ENCODE measurements at places on chromosomes 1 and 21.

- no peak for DNase-seq
Observed at GRCh38 chr21:16287046-16287445, 557.3 kb downstream of the USP25 start.

- no peak for DNase-seq
Observed at GRCh38 chr1:1325288-1326074, 879 bp downstream of the CPTP start.

- no peak for DNase-seq
Observed at GRCh38 chr1:200453553-200453905, 43.7 kb upstream of the ZNF281 start.

DNA sequence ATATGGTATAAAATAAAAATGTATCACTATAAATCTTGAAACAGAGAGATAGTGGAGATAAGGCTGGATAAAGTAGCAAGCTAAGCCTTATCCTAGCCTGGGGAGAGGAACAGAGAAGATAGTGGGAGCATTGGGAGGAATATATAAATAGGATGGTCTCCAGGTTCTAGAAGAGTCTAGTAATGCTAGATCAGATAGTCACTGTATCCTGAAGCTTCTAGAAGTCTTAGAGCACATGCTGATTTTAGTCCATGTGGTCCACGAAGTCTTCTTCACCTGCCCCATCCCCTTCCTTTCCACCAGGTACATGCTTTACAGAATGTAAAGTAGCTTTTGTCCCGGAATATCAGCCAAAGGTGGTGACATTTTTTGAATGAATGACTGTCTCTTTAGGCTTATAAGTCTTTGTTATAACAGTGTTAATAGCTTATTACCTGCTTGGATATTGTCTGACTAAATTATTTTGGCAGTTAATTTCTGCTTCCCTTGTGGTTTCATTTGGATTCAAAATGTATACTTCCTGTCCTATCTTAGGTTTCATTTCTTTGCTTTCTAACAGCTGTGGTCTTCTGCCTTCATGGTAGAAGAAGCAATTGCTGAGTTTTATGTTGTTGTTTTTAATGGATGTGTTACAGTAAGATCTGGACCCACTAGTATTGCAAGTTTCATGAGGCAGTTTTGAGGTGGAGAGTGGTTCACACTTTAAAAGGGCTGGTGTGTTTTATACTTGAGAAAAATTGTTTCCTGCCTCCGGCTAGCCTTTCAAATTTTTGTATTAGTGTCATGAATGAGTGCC is 5.9 kb downstream of the SMG7 start:
- DNase-seq, result no peak

DNA sequence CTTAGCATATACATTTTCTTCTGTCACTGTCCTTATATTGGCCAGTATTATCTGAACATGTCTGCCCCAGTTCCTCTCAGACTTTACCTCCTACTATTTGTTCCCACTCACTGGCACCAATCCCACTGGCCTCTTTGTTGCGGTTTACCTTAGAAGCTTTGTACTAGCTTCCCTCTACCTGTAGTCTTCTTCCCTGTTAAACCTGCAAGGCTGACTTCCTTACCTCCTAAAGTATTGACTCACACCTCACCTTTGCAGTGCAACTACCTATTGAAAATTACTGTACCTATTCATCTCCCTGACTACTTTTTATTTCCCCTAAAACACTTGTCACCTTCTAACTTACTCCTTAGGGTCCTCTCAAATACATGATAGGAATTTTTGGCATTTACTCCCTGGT is 111.1 kb downstream of the CLEC20A start:
- no peak for DNase-seq

DNA sequence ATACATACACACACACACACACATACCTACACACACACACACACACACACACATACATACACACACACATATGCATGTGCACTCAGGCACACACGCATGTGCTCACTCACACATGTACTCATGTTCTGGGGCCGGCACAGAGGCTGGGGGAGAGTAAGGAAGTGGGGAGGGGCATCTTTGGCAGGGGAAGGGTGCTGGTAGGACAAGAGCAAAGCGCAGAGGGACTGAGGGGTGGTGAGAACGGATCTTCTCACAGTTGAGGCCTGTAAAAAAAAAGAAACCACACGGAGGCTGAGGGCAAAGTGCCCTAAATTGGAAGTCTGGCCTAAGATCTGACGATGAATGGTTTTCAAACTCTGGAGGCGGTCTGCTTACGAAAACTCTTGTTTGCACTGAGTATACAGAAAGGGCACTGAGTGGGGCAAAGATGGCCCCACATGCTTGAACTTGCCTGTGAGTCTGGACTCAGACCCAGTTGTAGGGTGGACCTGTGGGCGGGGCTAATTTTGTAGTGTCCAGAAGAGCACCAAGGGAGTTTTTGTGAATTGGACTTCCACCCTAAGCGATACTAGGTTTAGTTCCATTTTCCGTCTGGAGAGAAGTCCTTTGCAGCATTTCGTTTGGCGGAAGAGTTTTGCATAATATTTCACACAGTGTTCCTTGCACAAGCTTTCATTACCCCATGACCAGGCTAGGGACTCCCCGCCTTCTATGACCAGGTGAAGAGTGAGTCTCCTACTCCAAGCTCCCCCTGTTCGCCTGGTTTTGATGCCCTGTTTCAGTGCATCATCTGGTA is 79.3 kb upstream of the LYST start:
- DNase-seq, result peak; percentile 95

- DNase-seq, result no peak
Observed at GRCh38 chr1:46522969-46523320, 28.5 kb downstream of the KNCN start.

DNA sequence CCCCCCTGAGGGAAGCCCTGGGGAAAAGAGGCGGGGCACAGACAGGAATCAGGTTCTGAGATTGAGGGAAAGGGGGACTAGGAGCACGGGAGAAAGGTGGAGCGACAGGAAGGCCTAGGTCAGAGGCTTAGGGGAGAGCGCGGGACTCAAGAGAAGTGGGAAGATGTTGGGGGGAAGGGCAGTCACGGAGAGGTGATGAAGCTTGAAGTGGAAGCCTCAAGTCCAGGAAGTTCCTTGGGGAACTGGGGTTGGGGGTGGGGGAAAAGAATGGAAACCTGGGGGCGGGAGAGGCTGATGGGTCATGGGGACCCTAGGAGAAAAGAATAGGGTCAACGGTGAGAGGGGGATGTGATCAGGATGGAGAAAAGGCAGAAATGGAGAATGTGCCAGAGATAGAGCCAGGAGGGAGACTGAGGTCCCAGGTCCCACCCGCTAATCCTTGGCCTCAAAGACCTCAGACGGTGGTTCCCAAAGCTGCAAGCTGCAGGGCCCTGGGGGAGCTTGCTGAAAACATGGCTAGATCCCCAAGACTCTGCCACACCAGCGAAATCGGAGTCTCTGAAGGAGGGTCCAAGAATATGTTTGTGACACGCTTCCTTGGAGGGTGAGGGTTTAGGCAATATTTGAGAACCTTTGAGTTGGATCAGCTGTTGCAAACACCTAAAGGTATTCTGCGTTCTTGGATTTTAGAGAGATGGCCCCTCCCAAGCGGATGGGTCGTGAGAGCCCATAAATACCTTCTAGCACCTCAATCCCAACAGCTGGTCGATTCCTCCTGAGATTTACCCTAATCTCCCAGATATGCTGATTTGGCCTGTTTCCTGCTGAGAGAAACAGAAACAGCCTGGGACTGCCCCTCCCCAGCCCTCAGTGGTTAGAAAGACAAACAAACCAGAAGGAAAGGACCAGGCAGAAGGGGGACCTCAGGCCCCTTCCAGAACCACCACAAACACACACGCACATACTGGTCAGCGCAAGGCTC is 3.6 kb downstream of the C1orf232 start:
- no peak for DNase-seq

GRCh38 chr1:65319754-65320153 is 10.4 kb downstream of the DNAJC6 start:
- no peak for DNase-seq

GRCh38 chr1:74467786-74468377 is 44.5 kb downstream of the LRRC53 start:
- no peak for DNase-seq

GRCh38 chr1:168443899-168444298 is 99.9 kb downstream of the XCL2 start:
- no peak for DNase-seq

GRCh38 chr1:79791488-79792218 is 785.1 kb upstream of the ADGRL4 start:
- DNase-seq, result no peak

DNA sequence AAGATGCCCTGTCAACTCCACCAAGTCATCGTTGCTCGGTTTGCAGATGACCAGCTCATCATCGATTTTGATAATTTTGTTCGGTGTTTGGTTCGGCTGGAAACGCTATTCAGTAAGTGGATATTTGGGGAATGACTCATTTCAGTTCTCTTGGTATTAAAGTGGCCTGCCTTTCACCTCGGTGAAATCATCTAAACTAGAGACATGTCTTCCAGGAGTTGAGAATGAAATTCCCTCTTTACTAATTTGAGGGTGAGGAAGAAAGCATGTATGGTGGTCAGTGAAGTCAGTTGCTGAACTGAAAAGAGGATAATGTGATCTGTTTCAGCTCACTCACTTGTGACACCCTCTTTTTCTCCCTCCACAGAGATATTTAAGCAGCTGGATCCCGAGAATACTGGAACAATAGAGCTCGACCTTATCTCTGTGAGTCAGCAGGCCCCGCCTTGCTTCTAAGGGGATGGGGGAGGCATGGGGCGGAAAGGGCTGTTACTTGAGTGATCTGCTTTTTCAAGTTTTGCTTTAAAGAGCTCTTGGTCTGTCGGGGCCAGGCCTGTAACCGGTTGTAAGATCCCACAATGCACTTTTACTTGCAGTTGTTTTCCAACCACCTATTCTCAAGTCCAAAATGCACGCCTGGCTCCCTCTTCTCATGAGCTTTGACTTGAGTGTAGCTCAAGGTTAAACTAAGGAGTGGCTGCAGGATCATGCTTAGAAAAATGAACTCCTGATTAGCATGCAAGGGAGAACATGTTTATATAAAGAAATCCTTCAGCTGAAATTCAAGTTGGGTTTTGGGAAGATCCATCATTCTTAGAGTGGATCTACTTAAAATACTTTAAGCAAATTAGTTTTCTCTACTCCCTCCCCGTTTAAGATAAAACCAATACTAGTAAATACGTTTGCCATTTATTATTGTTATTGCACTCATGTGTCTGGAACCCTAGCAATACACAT is 59.8 kb downstream of the CAPN2 start:
- DNase-seq, result no peak

GRCh38 chr1:179146911-179147310 is 65.0 kb downstream of the TOR3A start:
- DNase-seq, result no peak

GRCh38 chr21:15966651-15967050 is 236.9 kb downstream of the USP25 start:
- no peak for DNase-seq

DNA sequence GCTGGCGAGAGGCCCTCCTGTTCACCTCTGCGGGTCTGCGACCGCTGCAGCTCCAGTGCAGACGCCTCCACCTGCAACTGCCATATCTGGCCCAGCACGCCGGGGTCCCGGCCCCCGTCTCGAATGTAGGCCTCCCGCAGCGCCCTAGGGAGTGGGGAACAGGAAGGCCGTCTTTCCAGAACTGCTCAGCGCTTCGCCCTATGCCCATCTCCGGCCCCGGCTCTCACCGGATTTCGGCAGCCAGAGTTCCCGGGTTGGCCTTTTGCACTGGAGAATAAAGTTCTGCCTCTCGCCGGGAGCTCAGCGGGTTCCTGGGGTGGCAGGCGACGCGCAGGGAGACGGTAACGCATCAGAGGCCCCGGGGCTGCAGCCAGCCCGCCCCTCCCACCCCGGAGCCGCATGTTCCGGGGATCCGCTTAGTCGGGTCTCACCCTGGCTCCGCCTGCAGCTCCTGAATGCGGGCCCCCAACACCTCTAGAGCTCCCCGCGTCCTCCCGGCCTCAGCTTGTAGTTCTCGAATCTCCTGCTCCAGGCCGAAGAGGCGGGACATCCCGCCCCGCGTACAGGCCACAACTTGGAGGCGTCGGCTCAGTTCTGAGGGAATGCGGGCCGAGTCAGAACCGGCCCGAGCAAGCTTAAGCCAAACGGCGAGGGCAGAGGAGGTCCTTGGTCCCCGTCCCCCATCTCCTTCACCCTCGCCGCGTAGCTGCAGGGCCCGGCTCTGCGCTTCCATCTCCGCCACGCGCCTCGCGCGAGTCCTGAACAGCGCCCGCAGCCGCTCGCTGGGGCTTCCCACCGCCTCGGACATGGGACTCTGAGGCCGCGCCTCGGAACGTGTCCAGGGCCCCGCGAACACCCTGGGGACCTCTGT is 1.1 kb downstream of the CCDC17 start:
- DNase-seq, result no peak

DNA sequence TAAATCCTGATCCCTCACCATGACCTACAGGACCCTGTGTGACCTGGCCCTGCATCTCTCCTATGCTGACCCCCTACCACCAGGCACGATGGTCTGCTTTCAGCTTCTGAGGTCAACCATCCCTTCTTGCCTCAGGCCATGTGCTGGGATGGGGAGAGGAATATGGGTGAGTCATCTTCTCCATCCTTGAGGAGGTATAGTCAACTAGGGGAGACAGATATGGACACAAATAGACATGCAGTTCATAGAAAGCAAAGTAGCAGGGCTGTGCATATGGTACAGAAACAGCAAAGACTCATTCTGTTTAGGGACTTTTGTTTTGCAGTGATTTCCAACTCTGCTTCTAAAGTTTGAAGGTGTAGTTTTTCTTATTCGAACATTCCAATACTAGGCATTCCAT is 250.8 kb upstream of the FGGY start:
- DNase-seq, result no peak

DNA sequence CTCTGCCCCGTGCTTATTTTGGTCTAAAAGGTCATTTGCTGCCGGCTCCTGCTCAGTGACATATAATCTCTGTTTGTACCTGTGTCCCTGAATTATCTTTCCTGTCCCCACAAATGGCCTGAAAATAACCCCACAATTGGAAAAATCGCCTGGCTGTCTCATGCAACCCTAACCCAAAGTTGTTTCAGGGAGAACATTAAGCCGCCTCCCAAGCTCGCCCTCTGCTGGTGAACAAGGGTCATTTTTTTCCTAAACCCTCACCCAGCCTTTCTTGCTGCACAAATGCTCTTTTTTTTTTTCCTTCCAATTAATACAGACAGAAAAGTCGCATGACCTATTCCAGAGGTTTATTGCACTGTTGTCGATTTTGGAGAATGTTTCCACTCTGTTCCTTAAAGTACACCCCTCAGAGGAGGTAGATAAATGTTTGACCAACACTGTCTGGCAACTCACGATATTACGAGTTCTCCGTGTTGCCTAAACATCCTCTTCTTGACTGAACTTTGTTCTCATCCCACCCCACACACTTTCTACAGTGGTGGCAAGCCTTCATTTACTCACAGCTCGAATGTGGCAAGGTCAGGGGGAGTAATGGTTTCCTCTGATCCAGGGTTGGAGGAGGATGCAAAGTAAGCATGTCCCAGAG is 148.7 kb downstream of the ZZZ3 start:
- DNase-seq, result peak; percentile 80

GRCh38 chr1:116720364-116721038 is 33.7 kb upstream of the CD2 start:
- no peak for DNase-seq

DNA sequence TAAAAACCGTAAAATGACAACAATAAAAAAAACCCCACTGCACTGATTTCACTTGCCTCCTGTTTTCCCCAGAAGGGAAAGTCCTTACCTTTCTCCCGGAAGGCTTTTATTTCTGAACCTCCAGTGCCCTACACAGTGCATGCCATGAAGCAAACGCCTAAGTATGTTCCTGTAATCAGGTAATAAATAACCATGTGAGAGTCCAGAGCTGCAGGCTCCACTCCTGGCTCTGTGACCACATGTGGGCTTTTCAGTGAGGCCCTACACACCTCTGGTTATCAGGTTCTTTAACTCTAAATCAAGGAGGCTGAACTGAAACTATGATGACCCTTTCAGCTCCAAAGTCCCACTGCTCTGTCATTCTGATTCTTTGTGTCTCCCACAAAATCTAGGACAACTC is 20.8 kb upstream of the NR5A2 start:
- DNase-seq, result no peak

GRCh38 chr1:97254731-97255463 is 533.3 kb downstream of the PTBP2 start:
- DNase-seq, result no peak
